ENCODE measurements at places on chromosomes 2 and 18. TPM values are rescaled to one million over a fixed set of nuclear protein-coding genes. Genes with fewer than 3 reads are reported as not detected.
A peak's percentile ranks its signal among the peaks of the same experiment; 100 is the strongest.

- peak; percentile 80 for DNase-seq
These were observed 11.8 kb downstream of the GAREM2 start for GRCh38 chr2:26184555-26185303.

GRCh38 chr2:129239141-129239540, 740.3 kb upstream of the RAB6C start:
- no peak for DNase-seq

Gene CD207
- total RNA-seq: not detected

Gene FAM110C
- not detected for total RNA-seq

Gene ACTG2
- 2.9 TPM for total RNA-seq

- DNase-seq: peak; percentile 44
These were observed 26.7 kb downstream of the CYP27C1 start for GRCh38 chr2:127193164-127193966.

- DNase-seq: no peak
These were observed 50.0 kb downstream of the ANKMY1 start for GRCh38 chr2:240507778-240508251.

Gene FOXI3
- total RNA-seq: not detected

- DNase-seq: peak; percentile 61
These were observed 47.0 kb upstream of the PLEKHM3 start for GRCh38 chr2:208072250-208072892.

DNA sequence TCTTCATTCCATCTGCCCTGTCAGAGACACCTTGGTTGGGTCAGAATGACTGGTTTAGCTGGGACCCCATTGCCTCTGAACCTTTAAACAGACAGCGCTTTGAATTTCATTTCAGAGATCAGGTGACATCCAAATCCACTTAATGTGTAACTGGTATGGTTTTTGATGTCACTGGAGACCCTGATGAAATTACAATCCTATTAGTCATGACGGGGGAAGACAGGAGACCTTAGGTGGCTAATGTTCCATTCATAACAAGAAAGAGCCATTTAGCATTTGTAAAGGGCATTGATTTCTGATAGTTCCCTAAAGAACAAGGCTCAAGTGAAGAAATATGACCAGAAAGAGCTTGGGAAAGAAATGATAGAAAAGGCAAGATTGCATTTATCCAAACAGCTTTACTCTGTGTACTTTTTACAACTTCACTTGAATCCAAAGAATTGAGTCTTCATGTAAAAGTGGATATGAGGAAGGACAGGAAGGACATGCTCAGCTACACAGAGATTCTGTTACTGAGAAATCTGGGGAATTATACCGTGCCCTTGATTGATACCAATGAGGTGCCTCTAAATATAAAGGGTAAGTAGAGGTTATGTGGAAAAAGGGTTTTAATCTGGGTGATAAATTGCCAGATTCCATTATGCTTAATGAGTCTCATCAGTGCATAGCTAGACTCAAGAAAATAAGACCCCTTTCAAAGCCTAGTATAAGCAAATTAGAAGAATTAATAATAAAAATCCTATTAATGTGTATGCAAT, 198.2 kb downstream of the NCKAP5 start:
- DNase-seq: no peak

Gene AQP12A
- total RNA-seq: not detected

Data from RPMI7951 (cell line).